ENCODE measurements at places on chromosomes 3 and 15. TPM values are rescaled to one million over a fixed set of nuclear protein-coding genes. Genes with fewer than 3 reads are reported as not detected.

The FOXB1 gene
- not detected for total RNA-seq

The LDHAL6B gene
- total RNA-seq = not detected

The MORC1 gene
- total RNA-seq = not detected

The STAB1 gene
- not detected for total RNA-seq
